Glomerular endothelial cell (primary cell): ENCODE measurements at places on chromosomes 5 and 9. TPM values are rescaled to one million over a fixed set of nuclear protein-coding genes. Genes with fewer than 3 reads are reported as not detected.

Gene MYOZ3
- 0.53 and 0.93 TPM in 2 replicates for total RNA-seq

Gene TMEM232
- 0.41 TPM in 1 of 2 replicates, not detected in the other for total RNA-seq

Gene LRRC26
- not detected in 2 replicates for total RNA-seq

Gene PDGFRB
- 5.1 and 13.0 TPM in 2 replicates for total RNA-seq

Gene ABO
- under 0.01 and 0.05 TPM in 2 replicates for total RNA-seq

Gene SPATA31E1
- not detected in 2 replicates for total RNA-seq

Gene PNPLA7
- 2.4 and 2.8 TPM in 2 replicates for total RNA-seq

- no peak for DNase-seq
Observed at GRCh38 chr5:81579262-81579924, 171.5 kb downstream of the SSBP2 start.

DNA sequence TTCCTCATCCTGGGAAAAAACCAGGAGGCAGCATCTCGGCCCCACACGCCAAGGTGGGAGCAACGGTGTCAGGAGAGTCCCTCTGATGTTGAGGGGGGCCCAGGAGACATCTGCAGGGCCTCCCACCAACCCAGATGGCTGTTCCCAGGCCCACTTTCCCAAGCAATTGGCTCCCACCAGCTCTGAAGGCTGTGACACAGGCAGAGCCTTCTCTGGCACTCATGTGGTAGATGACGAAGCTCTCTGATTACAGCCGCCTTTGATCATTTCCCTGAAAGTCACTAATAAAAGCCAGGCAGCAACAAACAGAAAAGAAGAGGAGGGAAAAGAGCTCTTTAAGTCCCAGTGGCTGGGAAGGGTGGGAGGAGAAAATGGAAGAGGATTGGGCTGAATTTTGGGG lies 226.5 kb downstream of the CDK5RAP2 start:
- no peak for DNase-seq

GRCh38 chr5:168773226-168773625 lies 194.1 kb upstream of the PANK3 start:
- no peak for DNase-seq

GRCh38 chr9:108621991-108622855 lies 233.6 kb downstream of the ACTL7B start:
- DNase-seq = no peak

- no peak for DNase-seq
Observed at GRCh38 chr9:136907011-136907914, 20.9 kb downstream of the TRAF2 start.

DNA sequence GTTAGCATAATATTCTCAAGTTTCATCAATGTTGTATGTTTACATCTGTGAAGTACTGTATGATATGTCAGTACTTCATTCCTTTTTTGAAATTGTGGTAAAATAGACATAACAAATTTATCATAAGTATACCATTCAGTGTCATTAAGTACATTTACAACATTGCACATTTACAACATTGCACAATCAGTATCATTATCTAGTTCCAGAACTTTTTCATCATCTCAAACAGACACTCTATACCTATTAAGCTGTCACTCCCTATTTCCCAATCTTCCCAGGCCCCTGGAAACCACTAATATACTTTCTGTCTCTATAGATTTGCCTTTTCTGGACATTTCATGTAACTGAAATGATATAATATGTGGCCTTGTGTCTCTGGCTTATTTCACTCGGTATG lies 75.1 kb upstream of the ATG10 start:
- DNase-seq = no peak

GRCh38 chr5:522116-522515 lies 2.1 kb downstream of the SLC9A3 start:
- DNase-seq = no peak

DNA sequence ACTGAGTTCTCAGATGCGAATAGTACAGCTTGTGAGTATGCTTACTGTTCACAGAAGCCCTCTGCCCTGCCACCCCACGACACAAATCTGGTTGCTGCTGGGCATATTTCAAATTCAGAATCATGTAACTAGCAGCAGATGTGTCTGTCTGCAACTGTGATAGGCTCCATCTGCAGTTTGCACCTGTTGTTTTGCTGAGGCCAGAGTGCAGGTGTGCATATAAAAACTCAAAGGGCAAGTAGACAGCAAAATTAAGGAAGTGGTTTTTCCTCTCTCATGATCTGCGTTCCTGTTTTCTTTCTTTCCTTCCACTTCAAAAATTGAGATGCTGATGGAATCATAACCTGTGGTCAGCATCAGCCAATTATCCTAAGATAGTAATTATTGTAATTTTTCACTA lies 1000.5 kb downstream of the PTPRD start:
- DNase-seq = no peak

DNA sequence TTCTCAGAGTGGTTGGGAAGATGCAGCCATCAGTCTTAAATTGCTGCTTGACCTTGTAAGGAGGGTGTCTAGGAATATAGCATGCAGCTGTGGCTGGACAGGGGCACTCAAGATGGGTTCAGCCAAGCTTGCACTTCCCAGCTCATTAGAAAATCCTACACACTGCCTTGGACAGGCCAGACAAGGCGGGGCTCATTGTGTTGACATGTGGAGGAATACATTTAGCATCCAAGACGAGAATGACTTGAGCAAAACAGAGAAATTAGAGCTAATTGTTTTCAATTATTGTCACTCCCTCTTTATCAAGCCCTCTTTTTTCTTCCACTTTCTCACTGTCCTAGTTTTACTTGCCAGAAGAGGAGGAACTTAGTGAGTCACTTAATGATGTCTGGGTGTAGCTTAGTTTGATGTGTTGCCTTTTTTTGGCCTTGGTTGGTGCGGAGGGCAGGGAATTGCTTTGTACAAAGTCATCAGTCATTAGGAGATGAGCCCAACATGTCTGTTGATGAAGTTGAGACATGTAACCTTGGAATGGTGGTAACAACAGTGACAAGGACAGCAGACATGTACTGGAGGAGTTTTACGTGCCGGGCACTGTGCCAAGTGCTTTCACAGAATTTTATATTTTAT lies 1219.3 kb upstream of the WWC1 start:
- DNase-seq = no peak

- DNase-seq = no peak
Observed at GRCh38 chr5:81537905-81538547, 144.1 kb upstream of the ACOT12 start.

- no peak for DNase-seq
Observed at GRCh38 chr9:128022886-128023285, 42.1 kb upstream of the EEIG1 start.

GRCh38 chr5:136057401-136058038 lies 28.7 kb downstream of the TGFBI start:
- no peak for DNase-seq

- DNase-seq = no peak
Observed at GRCh38 chr9:38683336-38683735, 36.6 kb downstream of the FAM240B start.

DNA sequence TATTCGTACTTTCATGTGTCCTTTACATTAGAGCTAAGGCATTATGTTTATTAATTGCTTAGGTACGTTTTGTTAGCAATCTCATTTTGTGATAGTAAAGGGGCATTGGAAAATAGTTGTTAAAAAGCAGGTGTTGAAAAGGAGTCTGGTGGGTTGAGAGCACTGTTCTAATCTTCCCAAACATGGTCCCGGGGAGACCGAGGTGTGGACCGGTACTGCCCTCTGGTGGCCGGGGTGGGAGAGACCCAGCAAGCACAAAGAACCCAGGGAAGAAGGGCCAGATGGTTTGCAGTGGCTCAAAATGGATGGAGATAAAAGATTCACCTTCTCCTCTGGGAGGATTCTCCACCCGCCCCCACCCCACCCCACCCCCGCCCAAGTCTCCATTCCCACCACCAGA lies 26.1 kb downstream of the IDNK start:
- DNase-seq = no peak

DNA sequence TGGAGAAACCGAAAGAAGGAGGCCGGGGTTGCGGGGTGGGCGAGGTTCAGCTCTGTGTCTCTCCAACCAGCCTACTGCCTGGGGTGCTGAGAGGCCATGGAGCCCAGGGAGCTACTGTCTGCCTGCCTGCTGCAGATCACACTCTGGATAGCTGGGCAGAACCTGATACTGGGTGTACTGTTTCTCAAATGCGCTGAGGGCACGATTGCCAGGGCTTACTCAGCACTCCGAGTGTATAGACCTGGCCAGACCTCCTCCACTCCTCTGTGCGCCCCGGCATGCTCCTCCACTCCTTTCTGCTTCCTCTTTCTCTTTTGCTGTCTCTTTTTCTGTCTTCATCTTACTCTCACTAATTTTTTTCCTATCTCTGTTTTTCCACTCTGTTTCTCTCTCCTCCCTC lies 215.1 kb downstream of the PAPPA start:
- no peak for DNase-seq

DNA sequence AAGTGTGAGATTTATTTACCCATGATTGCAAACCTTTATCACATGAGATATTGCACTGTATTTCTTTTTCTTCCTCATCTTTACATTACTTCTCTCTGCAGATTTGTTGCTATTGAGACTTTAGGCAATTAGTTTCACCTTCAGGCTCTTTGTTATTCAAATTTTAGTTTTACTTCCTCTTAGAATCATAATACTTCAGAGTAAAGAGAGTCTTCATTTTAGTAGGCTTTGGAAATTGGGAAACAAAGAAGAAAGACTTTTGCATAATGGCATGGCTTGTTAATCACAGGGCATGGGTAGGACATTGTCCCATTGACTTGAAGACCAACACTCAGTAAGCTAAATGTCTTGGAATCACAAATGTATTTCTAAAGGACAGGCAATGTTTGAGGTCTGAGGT lies 1.2 kb upstream of the PCDHGA5 start:
- DNase-seq = no peak

- no peak for DNase-seq
Observed at GRCh38 chr9:78130004-78130403, 98.4 kb upstream of the GNAQ start.
